Amygdala (tissue), 56 donors: ENCODE measurements at places on chromosomes 4 and X.

DNA sequence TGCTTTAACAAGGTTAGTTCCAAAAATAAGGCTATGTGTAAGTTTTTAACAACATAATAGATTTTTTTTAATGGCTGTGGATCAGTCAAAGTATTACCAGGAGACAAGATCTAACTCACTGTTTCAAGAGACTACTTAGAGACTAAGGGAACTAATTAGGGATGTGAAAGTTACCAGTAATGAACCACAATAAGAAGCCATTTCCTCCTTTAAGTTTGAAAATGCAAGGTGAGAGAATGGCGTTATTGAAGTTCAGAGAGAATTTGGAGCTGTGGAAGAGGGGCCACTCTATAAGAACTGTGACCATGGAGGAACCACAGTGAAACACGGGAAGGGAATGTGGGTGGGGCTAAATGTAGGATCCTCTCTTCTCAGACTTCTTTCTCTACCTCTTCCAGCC is 624.2 kb downstream of the GLUD2 start:
- no peak for DNase-seq

DNA sequence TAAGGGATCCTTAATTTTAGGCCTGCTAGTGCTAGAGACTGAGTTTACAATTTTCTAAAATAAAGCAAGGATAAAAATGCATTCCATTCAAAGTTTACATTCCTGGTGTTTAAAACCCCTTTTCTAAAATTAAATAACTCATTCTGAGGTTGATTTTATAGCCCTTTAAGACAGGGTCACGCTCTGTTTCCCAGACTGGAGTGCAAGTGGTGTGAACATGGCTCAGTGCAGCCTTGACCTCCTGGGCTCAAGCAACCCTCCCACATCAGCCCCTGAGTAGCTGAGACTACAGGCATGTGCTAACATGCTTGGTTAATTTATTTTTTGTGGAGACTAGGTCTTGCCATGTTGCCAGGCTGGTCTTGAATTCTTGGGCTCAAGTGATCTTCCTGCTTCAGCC is 6.8 kb upstream of the CDKL2 start:
- no peak for DNase-seq

DNA sequence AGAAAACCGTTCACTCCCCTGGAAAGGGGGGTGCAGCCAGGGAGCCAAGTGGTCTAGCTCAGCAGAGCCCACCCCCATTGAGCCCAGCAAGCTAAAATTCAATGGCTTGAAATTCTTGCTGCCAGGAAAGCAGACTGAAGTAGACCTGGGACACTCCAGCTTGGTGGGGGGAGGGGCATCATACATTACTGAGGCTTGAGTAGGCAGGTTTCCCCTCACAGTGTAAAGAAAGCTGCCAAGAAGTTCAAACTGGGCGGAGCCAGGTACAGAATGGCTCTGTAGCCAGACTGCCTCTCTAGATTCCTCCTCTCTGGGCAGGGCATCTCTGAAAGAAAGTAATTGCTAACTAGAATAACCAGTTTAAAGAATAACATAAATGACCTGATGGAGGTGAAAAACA is 372.3 kb upstream of the F9 start:
- DNase-seq, result no peak

DNA sequence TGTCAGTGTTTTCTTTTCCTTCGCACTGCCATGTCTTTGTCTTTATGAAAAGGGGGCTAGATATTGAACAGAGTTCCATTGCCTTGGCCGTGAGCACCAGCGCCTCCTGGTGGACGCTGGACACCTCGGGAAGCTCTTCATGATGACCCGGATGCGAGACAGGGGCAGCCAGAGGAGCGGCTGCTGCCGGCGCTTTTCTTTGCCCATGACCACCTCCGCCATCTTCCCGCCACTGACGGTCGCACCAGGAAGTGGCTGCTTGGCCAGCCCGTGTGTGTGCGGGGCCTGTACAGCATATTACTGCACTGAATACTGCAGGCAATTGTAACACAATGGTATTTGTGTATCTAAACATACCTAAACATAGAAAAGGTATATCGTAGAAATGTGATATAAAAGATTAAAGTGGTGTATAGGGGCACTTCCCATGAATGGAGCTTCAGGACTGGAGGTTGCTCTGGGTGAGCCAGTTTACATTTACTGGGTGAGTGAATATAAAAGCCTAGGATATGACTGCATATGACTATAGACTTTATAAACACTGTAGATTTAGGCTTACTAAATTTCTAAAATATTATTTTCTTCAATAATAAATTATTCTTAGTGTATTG is 15.8 kb upstream of the GRIA2 start:
- no peak for DNase-seq

DNA sequence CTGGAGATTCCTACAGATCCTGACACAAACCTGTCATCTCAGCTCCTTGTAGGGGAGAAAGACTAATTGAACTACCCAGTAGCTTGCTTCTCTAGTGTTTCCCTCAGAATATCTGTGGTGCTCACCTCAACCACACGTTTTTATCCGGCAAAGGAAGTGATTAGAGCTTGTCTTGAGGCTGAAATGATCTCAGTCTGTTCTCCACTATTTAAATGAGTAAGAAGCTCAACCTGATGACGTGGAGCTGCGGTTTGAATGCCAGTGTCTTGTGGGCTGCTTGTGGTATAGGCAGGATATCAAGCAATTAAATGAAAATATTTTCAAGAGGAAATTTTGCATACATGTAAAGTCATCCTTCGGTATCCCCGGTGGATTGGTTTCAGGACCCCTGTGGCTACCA is 270.2 kb downstream of the TLL1 start:
- DNase-seq, result no peak
